ENCODE measurements at places on chromosomes 4 and X.
A peak's percentile ranks its signal among the peaks of the same experiment; 100 is the strongest.

DNA sequence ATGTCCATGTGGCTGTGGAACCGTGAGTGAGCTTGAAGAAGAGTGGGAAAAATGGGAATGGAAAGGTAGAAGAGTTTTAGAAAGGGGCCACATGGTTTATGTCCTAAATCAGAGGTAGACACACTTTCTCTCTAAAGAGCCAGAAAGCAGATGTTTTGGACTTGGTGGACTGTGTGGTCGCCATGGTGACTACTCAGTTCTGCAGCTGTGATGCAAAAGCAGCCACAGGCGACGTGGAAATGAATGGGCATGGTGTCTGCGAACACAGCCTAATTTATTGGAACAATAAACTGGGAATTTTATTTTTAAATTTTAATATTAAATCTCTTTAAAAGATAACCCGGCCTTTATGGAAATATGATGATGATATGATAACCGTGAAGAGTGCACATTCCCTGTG is 386.0 kb upstream of the FAT1 start:
- no peak for DNase-seq

DNA sequence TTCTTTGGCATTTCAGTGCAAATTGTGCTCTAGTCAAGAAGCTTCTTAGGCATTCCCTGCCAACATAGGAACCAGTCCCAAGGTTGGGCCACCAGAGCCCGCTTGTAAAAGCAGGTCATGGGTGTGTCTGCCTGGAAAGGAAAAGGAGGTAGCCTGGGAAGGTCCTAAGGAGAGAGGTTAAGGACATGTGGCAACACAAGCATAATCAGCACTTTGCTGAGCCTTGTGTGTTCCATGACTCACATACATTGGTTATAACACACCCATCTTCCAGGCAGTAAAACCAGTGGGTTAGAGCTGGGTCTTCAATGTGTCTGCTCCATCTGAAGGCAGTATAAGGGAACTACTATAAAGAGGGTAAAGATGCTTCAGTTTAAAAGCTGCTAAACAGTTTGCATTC is 165.0 kb downstream of the FHIP1A start:
- no peak for DNase-seq

DNA sequence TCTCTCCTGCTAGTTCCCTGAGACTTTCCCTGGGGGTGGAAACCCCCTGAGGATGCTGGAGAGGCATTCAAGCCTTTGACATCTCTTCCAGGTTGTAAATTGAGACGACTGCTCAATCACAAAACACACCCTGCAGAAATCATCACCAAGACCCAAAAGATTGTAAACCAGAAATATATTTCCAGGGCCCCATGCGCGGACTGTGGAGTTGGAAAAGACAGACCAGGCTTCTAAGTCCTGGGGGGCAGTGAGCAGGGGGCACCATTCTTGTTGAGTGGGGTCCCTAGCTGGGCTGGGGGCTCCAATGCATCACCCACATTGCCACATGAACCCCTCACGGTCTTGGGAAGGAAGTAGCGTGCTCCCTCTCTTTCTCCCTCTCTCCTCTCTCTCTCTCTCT is 87.9 kb upstream of the C4orf50 start:
- DNase-seq = no peak

DNA sequence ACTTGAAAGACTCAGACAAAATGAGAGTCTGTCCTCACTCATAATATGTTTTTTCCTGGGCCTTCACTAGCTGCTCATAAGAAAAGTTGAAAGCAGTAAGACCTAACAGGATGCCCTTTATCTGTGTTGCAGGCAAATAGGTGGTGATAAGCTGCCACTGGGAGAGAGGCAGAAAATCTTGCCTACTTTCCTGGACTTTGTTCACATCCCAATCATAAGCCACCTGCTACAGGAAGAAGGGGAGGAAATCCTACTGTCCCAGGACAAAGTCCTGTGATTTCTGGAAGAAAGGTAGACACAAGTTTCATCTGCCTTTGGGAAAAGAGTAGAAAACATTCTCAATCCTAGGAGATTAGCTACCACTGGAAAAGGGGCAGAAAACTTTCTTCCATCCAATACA is 13.3 kb upstream of the SPANXN2 start:
- no peak for DNase-seq

DNA sequence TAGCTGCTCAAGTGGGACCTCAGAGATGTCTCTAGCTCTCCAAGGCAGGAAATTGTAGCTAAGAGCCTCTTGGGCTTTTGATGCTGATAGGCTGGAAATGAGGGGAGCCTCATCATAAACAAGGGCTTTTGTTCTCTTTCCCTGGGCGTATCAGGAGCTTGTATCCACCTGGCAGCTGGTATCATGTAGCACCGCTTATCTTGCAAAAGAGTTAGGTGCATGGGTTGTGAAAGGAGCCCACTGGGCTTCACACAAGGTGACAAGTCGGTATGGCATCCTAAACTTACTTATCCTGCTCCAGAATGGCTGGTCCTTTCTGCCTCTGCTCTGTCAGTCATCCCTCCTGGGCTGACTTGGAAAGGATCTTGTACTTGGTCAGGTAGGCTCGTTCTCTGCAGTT is 565.8 kb downstream of the GRXCR1 start:
- DNase-seq = no peak

GRCh38 chr4:77671051-77671450 is 65.4 kb downstream of the CXCL13 start:
- no peak for DNase-seq

- no peak for DNase-seq
These were observed 273.2 kb upstream of the EMCN start for GRCh38 chr4:100790836-100791615.

DNA sequence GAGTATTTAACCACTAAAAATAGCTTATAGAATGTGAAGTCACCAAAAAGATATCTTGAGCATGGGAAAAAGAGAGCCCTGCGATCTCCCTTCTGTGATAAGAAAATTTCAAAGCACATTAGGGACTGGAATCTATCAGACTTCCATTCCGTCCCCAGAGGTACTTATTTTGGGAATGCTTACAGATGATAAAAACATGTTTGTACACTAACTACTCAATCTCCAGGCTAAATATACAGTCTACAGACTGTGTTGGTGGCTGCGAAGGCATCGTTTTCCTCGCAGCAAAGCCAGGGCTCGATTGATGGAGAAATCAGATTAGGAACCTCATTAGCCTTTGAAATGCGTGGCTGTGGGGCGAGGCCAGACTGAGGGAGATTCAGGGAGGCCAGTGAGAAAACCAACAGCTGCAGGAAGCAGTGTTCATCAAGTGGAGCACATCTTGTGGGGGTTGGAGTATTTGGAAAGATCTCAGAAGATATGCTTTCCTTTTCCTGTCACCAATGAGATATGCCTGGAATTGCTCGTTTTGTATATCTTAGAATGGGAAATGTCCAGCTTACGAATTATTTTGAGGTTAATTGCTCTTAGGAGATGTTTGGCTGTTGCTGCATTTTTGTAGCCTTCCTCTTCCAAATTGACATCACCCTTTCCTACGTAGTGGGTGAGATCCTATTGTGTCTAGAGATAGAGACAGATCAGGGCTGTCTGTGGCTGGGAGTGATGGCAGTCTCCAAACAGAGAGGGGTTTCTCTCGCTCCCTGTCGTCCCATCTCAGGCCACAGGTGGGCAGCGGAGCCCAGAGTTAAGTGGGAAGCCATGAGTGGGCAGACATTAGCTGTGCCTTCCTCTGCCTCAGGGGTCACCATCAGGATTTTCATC is 224.9 kb upstream of the FAT1 start:
- DNase-seq = peak; percentile 38

DNA sequence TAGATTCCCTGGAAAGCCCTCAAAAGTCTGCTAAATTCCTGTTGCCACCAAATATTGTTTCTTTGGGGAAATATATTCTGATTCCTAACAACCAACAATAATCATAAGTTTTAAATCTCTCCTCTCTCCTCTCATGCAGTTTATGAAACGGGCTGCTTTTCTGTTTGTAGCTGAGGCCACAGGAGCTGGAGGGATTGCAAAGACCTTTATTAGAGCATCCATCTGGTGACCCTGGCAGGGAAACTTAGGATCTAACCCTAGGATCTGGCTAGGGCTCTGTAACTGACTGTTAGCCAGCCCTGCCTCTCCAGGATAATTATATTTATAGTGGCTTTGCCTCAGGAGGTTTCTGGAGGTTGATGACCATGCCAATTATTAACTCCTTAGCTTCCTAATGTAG is 56.9 kb downstream of the SMAD1 start:
- no peak for DNase-seq

DNA sequence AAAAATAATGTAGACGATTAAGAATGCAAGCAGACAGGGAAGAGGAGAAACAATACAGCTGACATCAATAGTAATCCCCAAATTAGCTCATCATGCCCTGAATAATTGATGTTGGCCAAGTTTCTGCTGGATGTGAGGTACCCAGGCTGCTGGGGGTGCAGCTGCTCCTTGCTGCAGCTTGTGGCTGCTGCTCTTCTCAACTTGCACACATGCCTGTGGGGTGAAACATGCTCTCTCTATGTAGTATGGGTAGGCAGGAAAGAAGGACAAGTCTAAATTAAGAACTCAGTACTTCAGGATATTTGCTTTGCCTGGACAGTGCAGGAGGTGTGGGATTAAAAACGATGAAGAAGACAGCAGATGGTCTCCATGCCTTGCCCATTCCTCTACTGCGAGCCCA is 16.7 kb downstream of the EDA2R start:
- DNase-seq = no peak

DNA sequence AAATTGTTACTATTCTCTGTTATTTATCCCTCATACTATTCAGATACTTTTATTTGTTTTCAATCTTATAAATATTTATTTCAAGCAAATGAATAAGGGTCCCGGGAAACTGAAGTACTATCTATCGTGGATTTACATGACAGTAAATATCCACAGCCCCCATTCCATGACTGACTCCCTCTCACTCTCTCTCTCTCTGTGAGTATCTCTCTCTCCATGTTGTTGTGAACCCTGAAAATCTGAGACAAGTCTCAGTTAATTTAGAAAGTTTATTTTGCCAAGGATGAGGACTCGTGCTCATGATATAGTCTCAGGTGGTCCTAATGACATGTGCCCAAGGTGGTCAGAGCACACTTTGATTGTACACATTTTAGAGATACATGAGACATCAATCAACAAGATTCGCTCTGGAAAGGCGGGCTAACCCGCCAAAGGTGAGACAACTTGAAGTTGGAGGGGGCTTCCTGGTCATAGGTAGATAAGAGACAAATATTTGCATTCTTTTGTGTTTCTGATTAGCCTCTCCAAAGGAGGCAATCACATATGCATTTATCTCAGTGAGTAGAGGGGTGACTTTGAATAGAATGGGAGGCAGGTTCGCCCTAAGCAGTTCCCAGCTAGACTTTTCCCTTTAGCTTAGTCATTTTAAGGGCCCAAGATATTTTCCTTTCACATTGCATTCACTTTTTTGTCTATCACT is 986.4 kb downstream of the NLGN4X start:
- no peak for DNase-seq

- no peak for DNase-seq
These were observed 411.7 kb downstream of the ARHGAP24 start for GRCh38 chr4:85886665-85887064.

DNA sequence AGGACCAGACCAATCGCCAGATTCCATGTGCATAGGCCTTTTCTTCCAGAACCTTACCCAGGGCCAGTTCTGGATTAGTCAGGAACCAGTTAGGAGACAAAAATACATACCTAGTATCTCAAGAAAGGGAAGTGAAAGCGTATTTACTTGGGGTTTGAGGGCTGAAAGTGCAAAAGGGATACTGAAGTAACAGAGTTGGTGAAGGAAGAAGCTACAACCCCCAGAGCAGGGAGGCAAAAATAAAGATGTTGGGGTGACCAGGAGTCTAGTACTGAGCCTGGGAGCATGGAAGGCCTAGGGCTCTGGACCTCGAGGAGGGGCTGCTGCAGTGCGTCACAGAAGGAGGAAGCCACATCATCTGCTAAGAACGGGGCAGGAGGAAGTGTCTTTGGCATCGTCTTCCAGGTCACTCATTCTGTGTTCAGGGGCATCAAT is 38.3 kb downstream of the TKTL1 start:
- DNase-seq = no peak

GRCh38 chrX:105179644-105180043 is 40.9 kb downstream of the TEX13A start:
- DNase-seq = no peak

GRCh38 chrX:67684136-67684535 is 140.3 kb downstream of the AR start:
- DNase-seq = no peak

GRCh38 chr4:35966566-35966965 is 277.7 kb downstream of the ARAP2 start:
- no peak for DNase-seq

Data from A172 (cell line).